ENCODE measurements at places on chromosomes 5 and 9.

DNA sequence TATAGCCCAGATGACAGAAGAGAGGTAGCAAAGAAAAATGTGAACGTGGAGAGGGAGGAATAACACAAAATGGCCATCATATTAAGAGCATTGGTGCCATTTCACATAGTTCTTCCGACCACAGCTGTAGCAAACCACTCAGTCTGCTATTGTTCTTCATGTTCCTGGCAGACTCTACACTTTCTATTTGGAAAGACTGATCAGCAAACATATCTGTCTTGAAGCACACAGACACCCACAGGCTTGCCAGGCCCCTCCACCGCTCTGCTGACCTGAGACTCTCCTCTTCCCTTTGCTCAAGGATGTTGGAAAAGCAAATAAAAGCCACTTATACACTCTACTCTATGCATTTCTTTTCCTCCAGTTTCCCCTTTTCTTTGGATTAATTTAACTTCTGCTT is 298.0 kb downstream of the FBXL7 start:
- DNase-seq: no peak

GRCh38 chr5:95959888-95960666 is 1.6 kb downstream of the ELL2 start:
- no peak for DNase-seq

- DNase-seq: no peak
Measured at GRCh38 chr9:18007621-18008020, 428.8 kb downstream of the SH3GL2 start.

- DNase-seq: no peak
Measured at GRCh38 chr5:174970502-174970901, 246.1 kb downstream of the MSX2 start.

All from WTC11 (cell line).